ENCODE measurements at places on chromosomes 1 and 21. TPM values are rescaled to one million over a fixed set of nuclear protein-coding genes. Genes with fewer than 3 reads are reported as not detected.

DNA sequence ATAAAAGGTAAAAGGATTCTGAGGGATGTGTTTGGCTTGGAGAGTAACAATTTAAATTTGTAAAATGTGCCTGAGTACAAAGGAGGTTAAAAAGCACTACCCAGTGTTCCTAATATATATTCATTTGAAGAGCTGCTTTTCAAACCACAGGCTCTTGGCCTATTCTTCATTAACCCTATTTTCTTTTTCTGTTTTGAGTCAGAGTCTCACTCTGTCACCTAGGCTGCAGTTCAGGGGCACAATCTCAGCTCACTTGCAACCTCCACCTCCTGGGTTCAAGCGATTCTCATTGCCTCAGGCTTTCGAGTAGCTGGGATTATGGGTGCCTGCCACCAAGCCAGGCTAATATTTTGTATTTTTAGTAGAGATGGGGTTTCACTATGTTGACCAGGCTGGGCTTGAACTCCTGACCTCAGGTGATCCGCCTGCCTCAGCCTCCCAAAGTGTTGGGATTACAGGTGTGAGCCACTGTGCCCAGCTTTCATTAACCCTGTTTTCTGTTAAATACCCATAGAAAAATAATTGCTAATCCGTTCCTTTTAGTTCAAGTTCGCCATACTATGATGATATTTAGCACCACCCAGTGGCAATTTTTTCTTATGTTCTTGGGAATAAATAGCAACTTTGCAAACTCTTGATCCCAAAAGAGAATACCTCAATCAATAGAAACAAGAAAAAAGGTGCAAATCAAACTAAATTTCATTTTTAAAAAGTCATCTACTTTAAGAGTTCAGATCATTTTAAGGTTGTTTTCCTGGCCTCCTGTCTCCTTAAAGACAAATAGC is 30.5 kb downstream of the ZBTB8OS start:
- no peak for DNase-seq

Gene MAP3K7CL
- polyA plus RNA-seq = 24.7 TPM

DNA sequence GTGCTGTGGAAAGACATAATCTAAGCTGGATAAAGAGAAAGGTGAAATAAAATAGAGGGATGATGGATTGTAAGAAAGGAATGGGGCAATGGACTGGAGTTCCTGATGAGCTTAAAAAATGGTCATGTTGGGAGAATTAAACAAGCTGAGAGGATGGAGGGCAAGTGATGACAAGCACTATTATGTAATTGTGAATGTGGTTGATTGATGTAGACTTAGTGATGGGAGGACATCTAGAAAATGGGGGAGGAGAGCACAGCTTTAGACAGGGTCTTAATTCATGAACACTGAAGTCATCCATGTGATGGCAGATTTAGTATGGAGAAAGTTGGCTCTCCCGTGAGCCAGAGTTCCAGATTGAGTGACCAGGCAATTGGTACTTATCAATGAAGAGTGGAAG is 29.0 kb downstream of the DNAH14 start:
- DNase-seq = no peak

Gene NR1I3
- polyA plus RNA-seq = not detected

GRCh38 chr1:54246116-54246721 is 46.3 kb downstream of the MRPL37 start:
- DNase-seq = no peak
